ENCODE measurements at places on chromosomes 2 and 18.
A peak's percentile ranks its signal among the peaks of the same experiment; 100 is the strongest.

GRCh38 chr18:56565551-56566345, 72.6 kb downstream of the TXNL1 start:
- DNase-seq = peak; percentile 97

DNA sequence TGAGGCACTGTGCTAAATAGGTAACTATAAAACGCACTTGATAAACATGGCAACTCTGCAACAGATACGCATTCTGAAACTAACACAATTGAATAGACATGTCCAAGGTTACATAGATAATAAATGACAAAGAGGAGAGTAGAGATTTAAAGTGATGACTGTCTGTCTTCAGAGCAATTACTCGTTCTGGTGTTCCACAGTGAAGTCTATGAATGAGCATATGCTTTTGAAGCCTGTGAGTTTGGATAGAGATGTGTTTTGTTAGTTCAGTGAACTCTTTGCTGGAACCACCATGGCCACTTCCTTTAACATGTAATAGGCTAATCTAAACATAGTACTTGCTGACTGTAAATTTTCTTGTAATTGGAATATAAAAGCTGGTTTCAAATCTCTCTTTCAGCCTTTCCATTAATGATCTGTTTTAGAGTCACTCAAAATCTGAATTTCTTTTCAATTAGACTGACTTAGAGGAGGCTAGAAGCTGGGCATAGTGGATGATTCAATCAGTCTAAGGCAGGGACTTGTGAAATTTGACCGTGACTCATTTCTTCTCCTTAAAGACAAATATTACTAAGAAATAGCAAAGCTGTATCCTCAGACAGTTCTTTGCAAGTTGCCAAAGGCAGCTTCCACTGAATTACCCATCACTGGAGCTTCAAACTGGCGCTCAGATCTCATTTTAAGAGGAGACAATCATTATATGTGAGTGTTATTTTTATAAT, 1130.1 kb upstream of the CELF4 start:
- DNase-seq = no peak

GRCh38 chr18:38886861-38887670, 1321.5 kb upstream of the CELF4 start:
- no peak for DNase-seq

GRCh38 chr2:132871831-132872230, 201.8 kb upstream of the LYPD1 start:
- no peak for DNase-seq

DNA sequence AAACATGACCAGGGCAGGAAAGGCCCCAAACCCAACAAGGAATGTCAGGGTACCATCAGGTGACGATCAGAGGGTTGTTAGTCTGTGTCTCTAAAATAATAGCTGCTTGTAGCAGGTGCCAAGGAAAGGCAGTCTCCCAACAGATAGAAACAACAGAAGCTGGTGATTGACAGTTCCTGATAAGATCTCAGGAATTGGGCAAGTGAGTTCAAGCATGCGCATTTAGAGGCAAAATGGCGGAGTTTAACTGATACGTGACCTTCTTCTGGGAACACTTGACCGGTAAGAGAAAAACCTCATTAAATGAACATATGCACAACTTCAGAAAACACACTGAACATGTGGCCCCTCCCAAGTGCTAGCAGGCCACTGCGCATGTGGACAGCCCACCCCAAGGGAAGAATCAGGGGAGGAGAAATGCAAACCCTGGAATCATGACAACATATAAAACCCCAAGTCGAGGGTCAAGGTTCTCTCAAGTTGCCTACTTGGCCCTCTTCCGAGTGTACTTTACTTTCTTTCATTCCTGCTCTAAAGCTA, 664.9 kb downstream of the KCNJ3 start:
- DNase-seq = no peak

- DNase-seq = no peak
Measured at GRCh38 chr2:14219306-14219705, 413.2 kb upstream of the LRATD1 start.

GRCh38 chr18:58413667-58414628, 214.9 kb downstream of the ALPK2 start:
- DNase-seq = no peak

- no peak for DNase-seq
Measured at GRCh38 chr2:67006373-67006960, 390.7 kb upstream of the ETAA1 start.

DNA sequence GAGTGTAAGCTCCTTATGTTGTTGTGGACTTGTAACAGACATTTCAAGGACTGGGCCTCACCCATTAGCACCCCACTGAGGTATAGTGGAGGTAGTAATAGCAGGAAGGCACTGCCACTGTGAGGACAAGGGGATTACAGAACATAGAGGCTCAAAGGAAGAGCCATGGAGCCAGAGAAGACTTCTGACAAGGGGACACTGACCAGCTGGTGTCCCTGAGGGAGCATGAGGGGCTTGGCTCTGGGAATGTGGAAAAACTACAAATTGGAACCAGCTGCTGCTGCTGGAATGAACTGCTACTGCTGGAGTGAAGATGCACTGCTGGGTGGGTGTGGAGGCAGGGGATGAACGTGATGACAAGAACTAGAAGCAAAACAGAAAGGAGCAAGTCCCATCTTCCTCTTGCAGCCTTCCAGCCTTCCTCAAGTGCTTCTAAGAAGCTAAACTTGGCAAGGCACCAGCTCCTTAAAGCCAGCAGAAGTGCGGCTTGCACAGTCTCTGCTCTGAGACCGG, 167.3 kb upstream of the NOSTRIN start:
- DNase-seq = no peak

- no peak for DNase-seq
Measured at GRCh38 chr2:126399001-126399400, 257.0 kb upstream of the GYPC start.

- no peak for DNase-seq
Measured at GRCh38 chr2:218305383-218305782, 13.1 kb upstream of the TMBIM1 start.

DNA sequence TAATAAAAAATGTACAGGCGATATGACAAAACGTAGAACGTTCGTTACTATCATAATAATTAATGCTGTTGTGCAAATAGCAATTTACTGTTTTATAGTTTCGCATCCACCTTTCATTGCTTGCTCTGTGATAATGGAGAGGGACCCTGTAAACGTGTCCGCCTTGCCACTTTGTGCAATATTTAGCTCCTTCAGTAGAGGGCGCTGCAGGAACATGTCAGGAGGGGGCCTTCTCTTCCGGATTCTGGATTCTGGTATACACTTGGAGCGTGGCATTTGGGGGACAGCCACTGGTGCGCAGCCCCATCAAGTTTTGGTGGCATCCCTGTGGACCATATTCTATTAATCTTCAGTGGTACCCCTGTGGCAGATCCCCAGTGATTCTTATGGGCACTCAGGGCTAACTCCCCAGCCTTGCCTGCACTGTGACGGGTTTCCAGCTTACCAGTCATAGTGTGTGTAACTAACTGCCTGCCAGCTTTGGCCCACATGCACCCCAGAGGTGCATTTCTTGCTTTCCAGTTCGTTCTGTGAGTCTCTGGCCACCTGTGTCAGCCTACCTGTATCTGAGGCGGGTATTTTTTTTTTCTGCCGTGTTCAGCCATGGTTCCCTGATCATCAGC, 140.3 kb downstream of the CYRIA start:
- DNase-seq = no peak

DNA sequence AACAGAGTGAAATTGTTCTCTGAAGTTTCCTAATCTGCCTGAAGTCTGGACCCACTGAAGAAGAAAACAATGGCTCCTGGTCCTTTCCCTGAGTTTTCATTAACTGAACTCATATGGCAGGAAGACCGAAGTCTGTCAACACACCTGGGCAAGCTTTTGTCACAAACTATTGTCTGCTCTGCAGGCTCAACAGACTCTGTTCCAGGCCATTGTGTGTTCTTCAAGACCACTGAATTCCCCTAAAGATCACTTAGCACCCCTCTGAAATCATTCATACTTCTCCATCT, 6.6 kb upstream of the TMEM37 start:
- DNase-seq = no peak

- no peak for DNase-seq
Measured at GRCh38 chr2:12313445-12314126, 403.1 kb upstream of the TRIB2 start.

DNA sequence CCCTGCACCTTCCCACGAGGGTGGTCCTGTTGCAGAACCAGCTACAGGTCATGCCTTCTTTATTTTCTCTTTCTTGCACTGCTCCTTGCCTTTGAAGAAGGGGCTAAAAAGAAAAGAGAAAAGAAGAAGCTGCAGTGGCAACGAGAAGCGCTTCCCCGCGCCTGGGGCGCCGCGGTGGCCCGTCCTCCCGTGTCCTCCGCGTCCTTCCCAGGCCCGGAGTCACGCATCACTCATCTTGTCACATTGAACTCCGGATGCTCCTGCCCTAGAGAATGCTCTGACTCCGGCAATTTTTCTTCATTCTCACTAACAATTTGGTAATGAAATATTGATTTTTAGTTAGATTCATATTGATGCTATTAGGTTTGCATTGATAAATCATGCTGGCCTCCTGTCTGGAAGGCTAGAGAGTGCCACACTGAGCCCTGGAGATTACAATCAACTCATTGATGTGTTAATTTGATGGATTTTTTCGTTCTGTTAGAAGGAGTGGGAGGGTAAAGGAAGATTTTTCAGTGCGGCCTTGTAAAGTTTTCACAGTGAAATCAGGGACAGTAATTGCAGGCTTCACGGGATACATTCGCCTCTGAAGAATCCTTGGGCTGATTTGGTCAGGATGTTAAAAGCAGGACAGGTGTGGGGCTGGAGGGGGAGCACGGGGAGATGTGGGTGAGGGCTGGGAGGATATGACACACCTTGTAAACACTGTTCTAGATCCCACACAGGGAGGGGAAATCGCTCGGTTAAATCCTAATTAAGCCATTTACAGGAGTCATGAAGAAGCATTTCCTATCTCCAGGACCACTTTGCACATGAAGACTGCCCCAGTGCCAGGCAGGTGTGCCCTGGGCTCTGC, 349.3 kb downstream of the ZNF516 start:
- no peak for DNase-seq

DNA sequence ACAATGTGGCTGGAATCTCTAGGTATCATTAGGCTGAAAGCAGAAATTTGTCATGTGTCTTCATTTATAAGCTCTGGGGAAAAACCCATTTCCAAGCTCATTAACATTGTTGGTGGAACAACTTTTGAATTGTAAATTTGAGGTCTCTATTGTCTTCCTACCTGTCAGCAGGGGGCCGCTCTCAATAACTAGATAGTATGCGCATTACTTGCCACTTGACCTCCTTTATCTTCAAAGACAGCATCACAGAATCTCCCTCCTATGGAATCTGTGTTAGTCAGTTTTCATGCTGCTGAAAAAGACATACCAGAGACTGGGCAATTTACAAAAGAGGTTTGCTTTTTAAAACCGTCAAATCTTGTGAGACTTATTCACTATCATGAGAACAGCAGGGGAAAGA, 223.1 kb downstream of the CALCRL start:
- no peak for DNase-seq

- DNase-seq = no peak
Measured at GRCh38 chr2:100993294-100993693, 8.8 kb upstream of the RPL31 start.

DNA sequence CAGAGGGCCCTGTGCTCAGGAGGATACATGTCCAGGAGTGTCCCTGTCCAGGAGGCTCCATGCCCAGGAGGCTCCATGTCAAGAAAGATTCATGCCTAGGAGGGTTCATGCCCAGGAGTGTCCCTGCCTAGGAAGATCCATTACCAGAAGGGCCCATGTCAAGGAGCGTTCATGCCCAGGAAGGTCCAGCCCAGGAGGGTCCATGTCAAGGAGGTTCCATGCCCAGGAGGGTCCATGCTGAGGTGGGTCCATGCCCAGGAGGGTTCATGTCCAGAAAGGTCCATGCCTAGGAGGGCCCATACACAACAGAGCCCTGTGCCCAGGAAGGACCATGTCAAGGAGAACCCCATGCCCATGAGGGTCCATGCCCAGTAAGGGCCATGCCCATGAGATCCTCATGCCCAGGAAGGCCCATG, 7.0 kb downstream of the GPR35 start:
- DNase-seq = no peak

GRCh38 chr2:111135910-111136297, 15.2 kb downstream of the BCL2L11 start:
- DNase-seq = peak; percentile 11

GRCh38 chr2:239463541-239464165, 62.8 kb upstream of the HDAC4 start:
- no peak for DNase-seq

GRCh38 chr2:29603341-29603740, 318.0 kb downstream of the ALK start:
- DNase-seq = no peak

DNA sequence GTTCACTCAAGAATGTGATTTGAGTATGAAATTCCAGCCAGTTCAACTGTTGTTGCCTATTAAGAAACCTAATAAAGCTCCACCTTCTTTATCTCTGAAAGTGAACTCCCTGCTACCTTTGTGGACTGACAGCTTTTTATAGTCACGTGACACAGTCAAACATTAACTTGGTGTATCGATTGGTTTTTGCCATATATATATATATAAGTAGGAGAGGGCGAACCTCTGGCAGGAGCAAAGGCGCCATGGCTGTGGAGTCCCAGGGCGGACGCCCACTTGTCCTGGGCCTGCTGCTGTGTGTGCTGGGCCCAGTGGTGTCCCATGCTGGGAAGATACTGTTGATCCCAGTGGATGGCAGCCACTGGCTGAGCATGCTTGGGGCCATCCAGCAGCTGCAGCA, at the start of gene UGT1A1:
UGT1A1 (plus strand) TSS at position 228 of the 400 bp plus-strand sequence; CDS start at position 246, 18 bp downstream.
- no peak for DNase-seq

DNA sequence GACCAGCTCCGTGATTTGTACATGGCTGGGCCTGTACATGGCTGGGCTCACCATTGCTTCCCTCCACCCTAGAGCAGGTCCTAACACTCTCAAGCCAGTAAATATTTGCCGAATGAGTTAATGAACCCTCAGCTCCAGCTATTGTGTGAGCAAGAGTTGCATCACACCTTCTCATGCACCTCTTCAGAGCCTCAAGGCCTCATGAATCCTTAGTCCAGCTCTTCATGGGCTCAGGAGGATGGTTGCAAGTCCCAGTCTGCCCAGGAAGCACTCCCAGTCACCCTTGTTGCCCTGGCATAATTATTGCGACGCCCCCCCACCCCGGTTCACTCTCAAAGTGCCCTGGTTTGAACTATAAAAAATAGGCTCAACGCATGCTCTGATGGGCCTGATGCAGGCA, 30.1 kb upstream of the GNAL start:
- no peak for DNase-seq

DNA sequence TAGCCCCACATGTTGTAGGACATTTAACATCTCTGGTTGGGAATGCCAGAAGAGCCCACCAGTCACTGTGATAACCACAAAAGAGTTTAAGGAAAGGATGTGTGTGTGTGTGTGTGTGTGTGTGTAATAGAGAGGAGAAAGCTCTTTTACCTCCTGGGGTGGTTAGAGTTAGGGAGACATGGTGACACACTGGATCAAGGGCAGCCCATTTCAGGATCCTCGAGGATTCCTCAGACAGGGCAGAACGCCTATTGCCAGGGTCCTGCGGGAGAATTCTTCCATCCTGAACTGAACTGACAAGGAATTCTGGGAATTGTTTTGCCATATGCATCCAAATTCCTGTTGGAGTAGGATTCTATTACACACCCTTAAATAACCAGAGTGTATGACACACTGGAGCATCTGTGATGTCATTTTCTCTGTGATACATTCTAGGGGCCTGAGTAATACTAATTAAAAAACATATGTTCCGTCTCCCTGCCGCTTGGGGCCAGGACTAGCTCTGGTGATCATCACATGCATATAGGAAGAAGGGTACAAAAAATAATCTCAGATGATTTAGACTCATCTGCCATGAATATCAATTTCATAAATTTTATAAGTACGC, 156.4 kb upstream of the MMADHC start:
- peak; percentile 84 for DNase-seq

- DNase-seq = no peak
Measured at GRCh38 chr2:74587664-74588277, 33.3 kb downstream of the DOK1 start.

- no peak for DNase-seq
Measured at GRCh38 chr2:212815453-212815852, 276.9 kb upstream of the ERBB4 start.
